Lung microvascular endothelial cell (primary cell): ENCODE measurements at places on chromosomes 2 and 18. TPM values are rescaled to one million over a fixed set of nuclear protein-coding genes. Genes with fewer than 3 reads are reported as not detected.
A peak's percentile ranks its signal among the peaks of the same experiment; 100 is the strongest.

DNA sequence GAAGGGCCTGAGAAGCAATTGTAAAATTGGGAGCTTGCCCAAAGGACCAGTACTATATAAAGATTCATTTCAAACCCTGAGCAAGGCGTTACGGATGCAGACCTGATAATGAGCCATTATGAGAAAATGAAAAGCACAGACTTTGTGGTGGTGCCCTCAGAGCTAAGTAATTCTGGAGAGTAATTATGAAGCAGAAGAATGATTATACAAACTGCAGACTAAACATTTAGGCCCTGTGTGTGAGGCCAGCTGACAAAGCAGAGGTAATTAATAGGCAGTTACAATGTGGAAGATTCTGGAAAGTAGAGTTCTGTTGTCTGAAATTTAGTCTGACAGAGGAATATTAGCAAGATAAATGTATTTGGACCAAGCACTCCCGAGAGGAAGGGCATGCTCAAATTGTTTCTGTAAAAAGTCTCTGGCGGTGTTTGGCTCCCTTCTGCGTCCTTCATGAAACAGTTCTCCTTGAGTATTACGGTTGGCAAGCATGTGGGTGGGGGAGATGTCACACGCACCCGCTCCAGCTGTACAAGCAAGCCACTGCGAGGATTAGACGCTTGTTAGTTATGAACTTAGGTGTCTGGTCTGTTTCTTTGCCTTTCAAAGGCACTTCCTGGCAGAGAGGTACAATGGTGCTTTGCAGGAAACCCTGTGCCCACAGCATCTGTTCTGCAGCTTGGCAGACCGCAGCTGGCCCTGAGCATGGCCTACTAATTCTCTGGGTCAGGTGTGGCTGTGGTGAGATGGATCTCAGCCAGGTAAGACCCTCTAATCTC, 45.5 kb downstream of the CDC42EP3 start:
- DNase-seq, result no peak

- DNase-seq, result no peak
Observed at GRCh38 chr2:205914213-205915129, 171.5 kb downstream of the INO80D start.

Gene ALK
- not detected in 2 replicates for total RNA-seq

DNA sequence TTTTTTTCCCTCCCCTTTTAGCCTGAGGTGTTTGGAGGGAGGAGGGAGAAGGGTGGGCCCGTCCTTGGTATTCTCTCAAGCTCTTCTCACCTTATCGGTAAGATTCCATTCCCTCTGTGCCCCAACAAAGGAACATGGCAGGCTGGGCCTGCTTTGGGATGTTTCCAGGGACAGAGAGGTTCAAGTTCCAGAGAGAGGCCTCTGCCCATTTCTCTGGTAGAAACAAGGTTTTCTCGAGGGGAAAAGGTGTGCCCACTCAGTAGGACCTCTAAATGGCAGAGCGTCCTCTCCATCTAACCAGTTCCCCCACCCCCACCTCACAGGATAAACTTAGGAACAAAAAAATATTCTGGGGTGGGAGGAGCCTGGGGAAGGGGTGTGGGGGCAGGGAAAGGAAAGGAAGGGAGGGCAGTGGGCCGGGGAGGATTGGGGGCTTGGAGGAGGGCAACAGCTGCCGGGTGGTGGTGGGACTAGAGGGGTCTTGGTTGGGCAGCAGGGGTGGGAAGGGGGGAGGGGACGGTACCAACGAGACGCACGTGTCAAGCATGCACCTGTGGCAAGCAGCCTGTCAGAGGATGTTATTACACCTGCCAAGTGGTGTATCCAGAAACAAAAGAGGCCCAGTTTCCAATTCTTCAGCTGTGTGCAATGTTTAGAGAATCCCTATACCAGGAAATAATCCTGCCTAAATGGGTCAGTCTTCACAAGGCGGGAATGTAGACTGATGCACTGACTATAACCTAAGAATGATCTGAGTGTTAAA, 2.1 kb downstream of the PCBP1 start:
- peak; percentile 41 for DNase-seq

Gene STEAP3
- total RNA-seq, result 4.6 and 7.2 TPM in 2 replicates

DNA sequence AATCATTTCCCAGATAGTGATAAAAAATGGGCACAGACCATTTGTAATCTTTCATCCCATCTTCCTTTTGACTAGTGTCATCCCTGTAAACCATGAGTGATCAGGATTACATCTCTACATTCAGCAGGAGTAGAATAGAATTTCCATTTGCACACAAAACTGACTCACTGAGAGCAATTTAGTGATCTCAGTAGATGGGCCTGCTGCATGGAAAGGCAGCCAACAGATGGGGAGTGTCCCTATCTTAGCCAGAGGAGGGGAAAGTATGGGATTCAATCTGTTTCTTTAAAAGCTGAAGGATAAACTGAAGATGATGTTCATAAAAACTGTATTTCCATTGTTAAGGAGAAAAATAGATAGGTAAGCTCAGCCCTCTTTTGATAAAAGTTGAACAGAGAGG, 441.7 kb downstream of the ZNF521 start:
- no peak for DNase-seq

Gene IMMT
- 33.7 and 41.2 TPM in 2 replicates for total RNA-seq

DNA sequence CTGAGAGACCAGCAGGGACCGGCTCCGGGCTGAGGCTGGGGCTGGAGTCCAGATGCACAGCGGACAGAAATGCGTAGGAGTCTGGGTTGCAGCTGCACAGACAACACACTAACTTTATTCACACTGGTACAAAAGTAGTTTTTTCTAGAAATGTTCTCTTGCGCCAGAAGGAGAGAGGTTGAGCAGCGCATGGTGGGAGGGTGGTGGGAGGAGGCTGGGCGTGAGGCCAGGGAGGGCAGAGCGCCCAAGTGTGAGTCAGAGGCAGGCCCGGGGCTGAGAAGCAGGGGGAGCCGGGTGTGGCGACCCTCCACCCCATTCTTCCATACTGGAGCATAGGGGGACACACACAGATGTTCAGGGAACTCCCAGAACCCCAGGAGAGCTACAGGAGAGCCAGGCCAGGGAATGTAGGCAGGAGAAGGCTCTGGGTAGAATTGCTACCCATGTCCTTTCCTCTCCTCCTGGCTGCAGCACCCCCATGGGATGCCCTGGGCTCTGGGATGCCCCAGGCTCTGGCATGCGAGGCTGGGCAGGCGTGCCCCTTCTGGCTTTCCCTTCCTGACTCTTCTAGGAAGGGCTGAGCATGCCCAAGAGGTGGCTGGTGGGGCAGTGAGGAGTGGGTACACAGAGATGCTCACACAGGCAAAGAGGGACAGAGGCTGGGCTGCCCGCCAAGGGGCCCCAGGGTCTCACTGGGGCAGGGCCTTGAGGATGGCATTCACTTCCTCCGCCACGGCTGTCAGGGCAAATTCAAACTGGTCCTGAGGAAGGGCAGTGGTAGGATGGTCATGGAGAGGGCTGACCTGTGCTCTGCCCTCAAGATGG, 10.6 kb downstream of the DNAJB2 start:
- DNase-seq, result peak; percentile 39

GRCh38 chr2:171602352-171602751, 80.1 kb downstream of the CYBRD1 start:
- no peak for DNase-seq

GRCh38 chr2:176668912-176669311, 399.7 kb downstream of the MTX2 start:
- no peak for DNase-seq

GRCh38 chr2:188193230-188193629, 98.4 kb upstream of the GULP1 start:
- DNase-seq, result no peak

Gene SERPINB3
- total RNA-seq, result not detected in 2 replicates

DNA sequence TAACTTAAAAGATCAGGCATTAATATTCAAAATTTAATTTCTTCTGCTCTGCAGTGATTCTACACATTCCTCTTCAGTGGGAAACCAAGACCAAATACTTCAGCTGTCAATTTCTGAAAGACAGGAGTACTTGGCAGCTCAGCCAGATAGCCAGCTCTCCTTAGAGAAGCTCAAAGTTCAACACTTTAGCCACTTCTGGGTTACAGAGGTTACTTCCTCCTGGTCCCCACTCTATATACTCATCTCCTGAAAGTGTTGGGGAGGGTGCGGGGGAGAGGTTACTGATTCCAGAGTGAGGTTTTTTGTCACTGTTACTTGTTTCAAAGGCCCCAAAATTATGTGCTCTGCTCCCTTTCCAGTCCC, 4.1 kb downstream of the CYTIP start:
- DNase-seq, result no peak

DNA sequence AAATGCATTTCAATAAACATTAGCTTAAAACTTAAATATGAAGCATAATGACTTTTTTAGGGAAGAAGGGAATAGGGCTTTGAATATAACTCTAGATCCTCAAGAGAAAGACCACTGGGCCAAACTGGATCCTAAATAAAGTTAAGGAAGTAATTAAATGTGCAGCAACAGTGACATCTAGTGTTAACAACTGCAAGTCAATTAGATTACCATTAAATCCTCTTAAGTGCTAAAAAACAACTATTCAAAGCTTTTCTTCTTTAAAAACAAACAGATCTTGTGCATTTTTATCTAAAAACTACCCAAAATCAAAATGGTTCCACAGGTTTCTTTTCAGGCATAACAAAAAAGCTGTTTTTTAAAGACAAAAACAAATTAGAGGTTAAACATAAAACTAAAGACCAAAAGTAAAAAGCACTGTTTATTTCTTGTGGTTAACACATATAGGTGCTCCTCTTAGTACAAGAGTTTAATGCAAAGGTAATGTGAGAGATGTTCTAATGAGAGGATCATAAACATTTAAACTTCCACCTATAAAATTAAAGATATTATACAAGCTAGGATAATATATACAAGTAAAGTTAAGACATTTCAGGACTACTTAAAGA, 111.4 kb downstream of the THADA start:
- DNase-seq, result peak; percentile 91

GRCh38 chr2:69575926-69576325, 67.6 kb downstream of the AAK1 start:
- no peak for DNase-seq

DNA sequence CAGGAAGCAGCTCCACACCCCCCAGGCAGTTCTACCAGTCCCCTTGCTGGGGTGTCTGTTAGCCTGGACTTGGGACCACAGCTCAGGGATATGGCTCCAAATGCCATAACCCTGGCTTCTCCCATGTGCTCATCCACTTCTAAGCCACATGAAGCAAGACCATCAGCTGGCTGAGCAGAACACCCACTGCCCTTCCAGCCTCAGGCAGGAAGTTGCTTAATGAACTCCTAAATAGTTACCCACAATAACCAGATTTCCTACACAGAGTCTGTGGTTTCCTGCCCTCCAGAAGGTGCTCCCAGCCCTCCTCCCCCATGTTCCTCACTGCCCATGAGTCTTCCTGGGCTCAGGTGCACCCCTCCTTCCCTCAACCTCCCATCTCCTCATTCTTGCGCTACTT, 98.3 kb upstream of the EPC2 start:
- peak; percentile 26 for DNase-seq

DNA sequence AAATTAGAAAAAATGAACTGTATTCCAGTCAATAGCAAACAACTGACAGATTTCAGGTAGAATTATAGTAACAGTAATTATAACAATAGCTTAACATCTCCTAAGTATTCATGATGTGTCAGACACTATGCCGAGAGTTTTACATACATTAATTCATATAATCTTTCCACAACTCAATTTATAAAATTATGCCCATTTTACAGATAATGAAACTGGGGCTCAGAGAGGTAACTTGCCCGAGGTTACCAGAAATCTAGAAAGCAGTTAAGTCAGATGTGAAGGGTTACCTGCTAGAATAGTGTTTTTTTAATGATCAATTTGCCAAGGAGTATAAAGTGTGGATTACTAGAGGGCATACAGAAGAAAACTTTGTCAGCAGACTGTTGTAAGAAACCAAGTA, 12.2 kb downstream of the NBAS start:
- no peak for DNase-seq

DNA sequence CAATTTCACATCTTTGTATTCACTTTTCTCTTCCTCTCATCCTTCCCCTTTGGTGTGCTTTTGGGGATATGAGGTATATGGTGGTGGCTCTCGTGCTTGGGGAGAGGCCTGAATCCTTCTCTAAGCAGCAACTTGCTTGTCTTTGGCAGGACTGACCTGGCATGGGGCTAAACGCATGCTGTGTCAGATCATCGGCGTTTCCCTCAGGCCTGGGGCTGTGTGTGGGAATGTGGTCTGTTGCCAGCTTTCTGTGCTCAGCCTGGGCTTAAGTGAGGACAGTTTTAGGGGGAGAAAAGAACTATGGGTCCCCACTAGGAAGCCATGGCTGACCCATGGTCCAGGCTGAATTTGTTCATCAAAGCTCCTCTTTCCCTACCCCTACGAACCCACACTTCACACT, 60.7 kb downstream of the TET3 start:
- peak; percentile 14 for DNase-seq

GRCh38 chr2:10265329-10266132, 37.2 kb upstream of the HPCAL1 start:
- no peak for DNase-seq

Gene CD302
- total RNA-seq, result 5.7 and 15.1 TPM in 2 replicates

Gene TRAK2
- total RNA-seq, result 26.6 and 26.8 TPM in 2 replicates

DNA sequence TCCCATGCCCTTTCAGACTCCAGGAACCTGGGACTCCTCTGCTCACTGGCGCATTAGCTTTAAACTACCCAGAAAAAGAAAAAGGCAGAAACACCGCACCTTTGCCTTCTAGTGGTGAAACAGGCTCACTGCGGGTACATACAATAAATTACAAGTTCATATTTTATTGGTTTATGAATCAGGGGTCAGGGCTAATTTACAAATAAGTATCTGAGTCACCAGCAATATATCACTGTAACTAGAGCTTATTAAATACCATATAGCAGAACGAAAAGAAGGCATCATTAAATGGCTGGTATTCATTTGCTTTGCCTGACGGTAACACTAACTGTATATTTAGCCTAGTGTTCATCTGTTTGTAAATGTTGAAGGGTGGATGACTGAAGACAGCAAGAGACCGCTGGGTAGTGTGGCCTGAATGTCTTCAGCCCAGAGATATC, 26.9 kb upstream of the DTNB start:
- peak; percentile 46 for DNase-seq

DNA sequence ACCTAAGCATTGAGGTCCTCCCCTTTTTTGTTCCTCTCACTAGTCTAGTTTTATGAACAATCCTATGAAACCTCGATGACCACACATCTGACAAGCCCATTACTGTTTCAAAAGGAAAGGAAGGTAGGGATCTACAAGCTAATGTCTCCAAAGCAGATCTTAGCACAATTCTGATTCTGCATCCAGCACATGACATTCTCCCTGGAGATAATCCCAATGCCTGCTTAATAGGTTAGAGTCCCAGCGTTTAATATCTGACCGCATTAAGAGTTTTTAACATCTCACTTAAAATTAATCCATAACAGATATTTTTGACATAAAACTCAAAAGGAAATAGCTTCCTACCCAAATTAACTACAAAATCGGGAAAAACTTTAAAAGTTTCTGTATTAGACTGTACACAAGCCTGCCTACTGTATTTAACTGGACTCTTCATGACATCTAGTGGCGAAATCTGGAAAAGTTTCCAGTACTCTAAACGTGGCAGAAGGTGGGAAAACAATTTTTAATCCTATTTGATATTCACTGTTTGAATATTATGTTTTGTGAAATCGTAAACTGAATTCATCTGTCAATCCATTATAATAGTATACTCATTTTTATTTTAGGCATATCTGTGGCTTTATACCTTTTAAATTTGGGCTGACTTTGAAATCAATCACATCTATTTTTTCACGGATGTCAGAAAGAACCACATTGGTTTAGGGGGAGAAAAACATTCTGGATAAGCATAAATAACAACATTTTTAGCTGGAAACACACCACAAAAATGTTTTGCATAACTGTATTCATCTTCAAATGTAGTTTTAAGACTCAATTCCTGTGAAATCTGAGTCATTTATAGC, 62.4 kb downstream of the TXNL1 start:
- DNase-seq, result peak; percentile 64
